ENCODE measurements at places on chromosomes 1 and 21. TPM values are rescaled to one million over a fixed set of nuclear protein-coding genes. Genes with fewer than 3 reads are reported as not detected.
A peak's percentile ranks its signal among the peaks of the same experiment; 100 is the strongest.

DNA sequence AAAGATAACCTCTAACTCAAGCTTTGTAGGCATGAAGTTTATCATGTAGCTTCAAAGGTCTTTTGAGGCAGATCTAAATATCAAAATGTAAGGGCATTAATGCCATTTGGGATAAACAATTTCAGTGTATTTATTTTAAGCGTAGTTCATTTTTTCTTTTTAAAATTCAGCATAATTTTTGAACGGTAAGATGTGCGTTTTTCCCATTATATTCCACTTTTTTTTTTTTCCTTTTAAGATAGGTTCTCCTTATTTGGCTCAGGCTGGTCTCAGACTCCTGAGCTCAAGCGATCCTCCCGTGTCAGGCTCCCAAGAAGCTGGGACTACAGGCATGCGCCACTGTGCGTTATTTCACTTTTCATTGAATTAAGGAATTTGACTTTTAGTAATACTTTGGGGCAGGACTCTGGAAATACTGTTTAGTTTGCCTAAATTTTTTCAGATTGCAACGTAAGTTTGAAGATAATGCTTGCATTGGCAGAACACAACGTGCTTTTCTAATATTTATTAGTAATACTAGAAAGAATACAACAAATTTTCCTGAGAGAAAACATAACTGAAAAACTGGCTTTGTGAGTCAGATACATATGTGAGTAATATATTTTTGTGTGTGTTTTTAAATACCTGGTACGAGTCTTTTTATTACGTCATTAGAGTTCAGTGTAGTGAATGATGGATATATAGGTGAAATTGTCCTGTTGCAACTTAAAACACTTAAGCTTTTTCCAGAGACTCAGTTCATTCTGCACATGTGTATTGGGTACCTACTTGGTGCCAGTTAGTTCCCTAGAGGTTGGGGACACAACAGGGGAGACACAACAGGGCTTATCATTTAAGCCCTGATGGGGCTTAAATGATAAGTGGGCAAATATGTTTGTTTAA, 2.2 kb downstream of the RALGPS2 start:
- peak overlapping the region; percentile 97 for H3K27ac ChIP-seq
- DNase-seq, result no peak
- no peaks in the 10 kb centered on the region for H3K27me3 ChIP-seq
- H3K4me1 ChIP-seq, result no peaks in the 10 kb centered on the region
- no peaks in the 10 kb centered on the region for H3K36me3 ChIP-seq
- H3K4me3 ChIP-seq, result peak overlapping the region; percentile 95

The PGLYRP3 gene
- not detected for total RNA-seq

DNA sequence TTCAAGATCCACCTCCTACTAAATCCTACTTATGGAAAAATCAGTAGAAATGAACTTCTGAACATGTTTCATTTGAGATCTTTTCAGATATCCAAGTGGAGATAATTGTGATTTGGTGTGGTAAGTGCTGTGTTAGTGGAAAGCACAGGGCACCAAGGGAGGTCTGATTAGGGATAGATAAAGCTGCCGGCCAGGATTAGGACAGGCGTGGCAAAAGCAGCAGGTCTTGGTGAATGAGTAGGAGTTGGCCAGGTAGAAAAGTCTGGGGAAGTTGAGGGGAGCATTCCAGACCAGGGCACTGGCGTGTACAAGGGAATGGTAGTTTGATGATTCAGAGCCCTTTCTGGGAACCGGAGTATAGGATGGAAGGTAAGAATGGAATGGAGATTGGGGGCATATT, 47.8 kb downstream of the AZIN2 start:
- no peak overlapping the region for H3K4me3 ChIP-seq
- H3K36me3 ChIP-seq, result no peaks in the 10 kb centered on the region
- no peak for DNase-seq

DNA sequence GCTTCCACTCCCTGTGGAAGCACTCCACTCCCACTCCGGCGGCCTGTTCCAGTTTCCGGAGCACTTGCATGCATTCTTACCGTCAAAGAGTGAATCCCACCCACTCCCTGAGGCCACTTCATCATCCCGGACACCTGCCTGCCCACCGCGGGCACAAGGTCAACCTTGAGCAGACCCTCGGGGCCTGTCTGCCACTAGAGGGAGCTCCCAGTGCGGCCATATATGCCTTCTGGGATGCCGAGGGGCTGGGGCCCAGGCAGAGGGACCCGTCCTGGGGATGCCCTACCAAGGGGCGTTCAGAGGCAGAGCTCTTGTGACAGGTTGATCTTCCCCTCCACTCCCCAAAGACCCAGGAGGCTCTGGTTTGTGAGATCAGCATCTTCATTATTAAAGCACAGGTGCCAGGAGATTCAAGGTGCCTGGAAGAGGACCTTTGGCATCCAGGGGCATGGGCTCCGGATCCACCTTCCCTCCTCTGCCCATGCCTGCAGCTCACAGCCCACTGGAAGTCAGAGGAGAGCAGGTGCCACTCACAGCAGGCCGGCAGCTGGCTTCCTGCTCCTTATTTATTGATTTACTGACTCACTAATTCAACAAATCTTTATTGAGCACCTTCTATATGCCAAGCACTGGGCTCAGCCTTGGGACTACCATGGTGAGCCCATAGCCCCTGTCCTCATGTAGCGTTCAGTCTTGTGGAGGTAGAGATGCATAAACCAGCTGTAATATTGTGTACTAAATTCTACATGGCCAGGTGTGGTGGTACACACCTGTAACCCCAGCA, 47.3 kb downstream of the UBIAD1 start:
- H3K4me1 ChIP-seq, result no peaks in the 10 kb centered on the region
- H3K27ac ChIP-seq, result no peak overlapping the region

- no peaks in the 10 kb centered on the region for H3K27me3 ChIP-seq
- DNase-seq, result no peak
- no peaks in the 10 kb centered on the region for H3K36me3 ChIP-seq
- H3K4me3 ChIP-seq, result no peak overlapping the region
- no peaks in the 10 kb centered on the region for H3K4me1 ChIP-seq
- H3K27ac ChIP-seq, result no peak overlapping the region
These were observed 143.3 kb downstream of the TRABD2B start for GRCh38 chr1:47853852-47854251.

- H3K4me3 ChIP-seq, result no peak overlapping the region
- DNase-seq, result no peak
- no peak overlapping the region for H3K27ac ChIP-seq
- H3K27me3 ChIP-seq, result no peaks in the 10 kb centered on the region
- H3K36me3 ChIP-seq, result no peaks in the 10 kb centered on the region
These were observed 14.8 kb downstream of the LGR6 start for GRCh38 chr1:202208351-202208857.

Measured in prostate gland (tissue), 2 donors.